ENCODE measurements at places on chromosomes 12 and 14. TPM values are rescaled to one million over a fixed set of nuclear protein-coding genes. Genes with fewer than 3 reads are reported as not detected.

- DNase-seq = no peak
These were observed 245.0 kb downstream of the CHST11 start for GRCh38 chr12:104701756-104702155.

REM2 gene
- not detected for total RNA-seq

GRCh38 chr12:93785249-93786010, 108.3 kb downstream of the CRADD start:
- no peak for DNase-seq

DIO2 gene
- not detected for total RNA-seq

DNA sequence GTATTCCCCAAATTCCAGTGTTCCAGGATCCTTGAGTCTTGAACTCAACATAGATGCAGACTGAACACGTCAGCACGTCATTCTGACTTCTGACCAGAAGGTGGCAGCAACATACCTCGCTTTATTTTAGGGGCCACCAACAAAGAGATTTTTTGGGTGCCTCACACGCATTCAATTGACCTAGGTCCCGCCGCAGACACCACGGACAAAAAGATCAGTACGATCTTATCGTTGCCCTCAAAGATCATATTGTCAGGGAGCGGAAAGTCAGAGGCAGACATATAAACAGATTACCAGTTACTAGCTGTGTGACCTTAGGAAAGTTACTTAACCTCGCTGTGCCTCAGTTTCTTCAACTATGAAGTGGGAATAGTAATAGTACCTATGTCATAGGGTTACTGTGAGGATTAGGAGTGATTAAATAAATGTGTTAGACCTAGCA, 6.5 kb upstream of the PRPH start:
- DNase-seq = no peak

DNA sequence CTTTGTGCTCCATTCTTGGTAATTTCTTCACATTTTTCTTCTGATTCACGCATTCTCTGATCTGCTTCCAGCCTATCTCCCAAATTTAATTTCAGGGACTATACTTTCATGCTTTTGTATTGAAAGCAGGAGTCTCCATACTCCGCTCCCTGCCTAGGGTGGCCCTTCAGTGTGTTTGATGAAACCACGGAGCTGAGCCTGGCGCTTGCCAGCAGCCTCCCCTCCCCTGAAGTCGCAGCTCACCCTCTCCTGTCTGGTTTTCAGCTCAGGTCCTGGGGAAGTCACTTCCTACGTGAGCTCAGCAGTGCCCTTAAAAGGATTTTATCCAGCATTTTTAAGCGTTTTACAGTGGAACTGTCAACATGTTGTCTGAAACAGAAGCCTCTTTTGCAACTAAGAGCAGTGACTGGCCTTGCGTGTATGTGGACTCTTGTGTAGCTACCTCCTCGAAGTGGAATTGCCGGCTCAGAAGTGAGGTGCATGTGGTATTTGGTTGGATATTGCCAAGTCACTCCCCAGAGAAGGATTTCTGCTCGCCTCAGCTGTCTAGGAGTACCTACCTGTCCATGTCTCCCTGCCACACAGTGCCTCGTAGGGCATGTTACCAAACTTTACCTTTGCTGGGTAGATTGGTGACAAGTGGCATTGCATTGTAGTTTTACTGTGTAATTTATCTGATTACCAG, 78.5 kb downstream of the TESC start:
- DNase-seq = no peak

DNA sequence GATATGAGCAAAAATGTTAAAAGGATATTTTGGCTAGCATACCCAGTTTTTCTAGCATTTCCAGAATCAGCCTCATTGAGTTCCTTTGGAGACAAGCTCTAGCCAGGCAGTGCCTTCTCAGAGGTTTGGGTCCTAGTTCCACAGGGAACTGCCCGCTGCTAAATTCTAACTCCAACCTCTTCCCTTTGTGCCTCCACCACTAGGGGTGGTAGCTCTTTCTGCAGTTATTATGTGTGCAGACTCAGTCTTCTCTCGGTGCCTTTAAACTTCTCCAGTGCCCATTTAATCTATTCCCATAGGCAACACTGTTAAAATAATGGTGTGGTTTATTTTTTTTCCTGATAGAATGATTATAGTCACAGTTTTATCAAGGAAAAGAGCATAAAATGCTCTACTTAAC, 21.5 kb upstream of the SLC25A3 start:
- DNase-seq = no peak

DHRS2 gene
- not detected for total RNA-seq

DNA sequence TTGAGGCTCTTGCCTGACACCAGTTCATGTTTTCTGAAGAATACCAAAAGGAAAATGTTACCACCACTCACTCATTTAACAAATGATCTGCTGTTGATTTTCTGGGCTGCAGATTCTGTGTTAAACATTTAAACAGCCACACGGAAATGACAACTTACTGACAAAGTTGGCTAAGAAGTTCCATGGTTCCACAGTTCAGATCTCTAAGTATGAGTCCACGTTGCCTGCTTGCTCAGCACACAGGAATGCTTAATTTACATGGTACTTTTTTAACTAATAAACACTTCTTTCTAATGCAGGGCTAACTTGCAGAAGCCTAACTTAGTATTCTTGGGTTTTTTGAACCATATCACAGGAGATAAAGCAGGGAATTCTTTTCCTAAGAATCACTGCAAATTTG, 34.7 kb downstream of the PTGER2 start:
- DNase-seq = no peak

DNA sequence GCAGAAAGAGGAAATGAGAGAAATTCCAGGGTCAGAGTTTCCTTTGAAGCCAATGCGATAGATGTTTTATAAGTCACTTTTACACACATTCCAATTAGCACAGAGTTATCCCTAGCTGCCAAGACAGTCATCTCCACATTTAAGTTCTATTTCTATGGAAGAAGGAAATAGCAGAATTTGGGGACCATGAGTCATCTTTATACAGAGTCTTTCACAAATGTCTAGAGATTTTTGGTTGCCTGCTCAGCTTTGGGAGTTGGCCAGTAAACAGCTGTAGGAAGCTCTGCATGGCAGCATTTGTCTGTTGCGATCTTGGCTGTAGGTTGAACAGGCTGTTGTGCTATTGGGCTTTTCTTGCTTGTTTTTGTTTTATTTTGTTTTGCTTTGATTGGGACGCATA, 884.3 kb downstream of the GALC start:
- no peak for DNase-seq

GRCh38 chr12:6465467-6466183, 4.9 kb downstream of the VAMP1 start:
- DNase-seq = peak; percentile 66

RFX4 gene
- total RNA-seq = not detected

GRCh38 chr12:28893365-28893764, 255.7 kb upstream of the FAR2 start:
- no peak for DNase-seq

GRCh38 chr14:100747021-100747586, 20.4 kb downstream of the DLK1 start:
- no peak for DNase-seq

DNA sequence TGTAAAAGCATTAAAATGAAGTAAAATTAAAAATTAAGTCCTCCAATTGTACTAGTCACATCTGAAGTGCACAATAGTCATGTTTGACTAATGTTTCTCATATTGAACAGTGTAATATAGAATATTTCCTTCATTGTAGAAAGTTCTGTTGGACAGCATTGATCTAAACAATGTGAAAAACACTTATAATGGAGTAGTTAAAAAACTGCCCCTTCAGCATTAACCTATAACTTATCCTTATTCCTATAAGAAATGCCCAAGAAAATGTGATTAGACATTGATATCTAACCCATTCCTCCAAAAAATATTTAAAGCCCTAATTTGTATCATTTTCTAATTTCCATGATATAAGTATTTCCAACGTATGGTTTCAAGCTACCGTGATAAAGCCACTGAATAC, 210.7 kb downstream of the RASSF9 start:
- no peak for DNase-seq

KCNK10 gene
- total RNA-seq = not detected

DNA sequence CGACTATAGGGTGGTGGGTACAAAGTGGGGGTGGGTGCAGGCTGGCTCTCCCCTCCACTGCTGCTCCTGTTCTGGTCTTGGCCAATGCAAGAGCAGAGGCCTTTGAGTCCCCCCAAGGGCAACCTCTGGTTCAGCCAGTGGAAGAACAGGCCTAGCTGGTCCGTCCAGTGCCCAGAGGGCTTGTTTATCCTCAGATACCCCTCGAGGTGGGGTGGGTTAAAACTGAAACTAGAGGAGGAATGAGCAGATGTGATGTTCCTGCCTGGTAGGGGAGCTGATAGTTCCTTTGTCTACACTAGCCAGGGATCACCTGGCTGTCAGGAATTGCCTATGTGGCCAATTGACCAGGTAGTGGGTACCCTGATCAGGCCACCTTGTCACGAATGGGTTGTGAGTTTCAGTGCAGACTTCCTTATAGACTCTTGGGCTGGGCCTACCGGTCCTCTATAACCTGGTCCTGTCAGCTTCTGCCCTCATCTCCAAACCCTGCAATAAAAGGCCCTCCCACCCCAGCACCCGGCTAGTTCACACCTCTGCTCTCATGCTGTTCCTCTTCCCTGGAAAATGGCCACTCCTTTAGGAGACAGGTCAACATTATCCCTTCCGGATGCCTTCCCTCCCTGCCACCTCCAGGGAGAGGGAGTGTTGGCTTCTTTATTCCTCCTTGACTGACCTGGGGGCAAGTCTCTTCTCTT, 10.7 kb upstream of the HSP90AA1 start:
- DNase-seq = no peak

MIPOL1 gene
- 12.3 TPM for total RNA-seq

All from glomerular endothelial cell (primary cell).